Motor neuron (in vitro differentiated cells): ENCODE measurements at places on chromosomes 7 and 10.

- no peak for ATAC-seq
Measured at GRCh38 chr7:120989257-120990220, 1.0 kb downstream of the CPED1 start.

- no peak for ATAC-seq
Measured at GRCh38 chr10:62511238-62511637, 137.1 kb downstream of the ZNF365 start.

GRCh38 chr7:87627634-87627994 lies 584 bp upstream of the RUNDC3B start:
- ATAC-seq = peak; percentile 35

DNA sequence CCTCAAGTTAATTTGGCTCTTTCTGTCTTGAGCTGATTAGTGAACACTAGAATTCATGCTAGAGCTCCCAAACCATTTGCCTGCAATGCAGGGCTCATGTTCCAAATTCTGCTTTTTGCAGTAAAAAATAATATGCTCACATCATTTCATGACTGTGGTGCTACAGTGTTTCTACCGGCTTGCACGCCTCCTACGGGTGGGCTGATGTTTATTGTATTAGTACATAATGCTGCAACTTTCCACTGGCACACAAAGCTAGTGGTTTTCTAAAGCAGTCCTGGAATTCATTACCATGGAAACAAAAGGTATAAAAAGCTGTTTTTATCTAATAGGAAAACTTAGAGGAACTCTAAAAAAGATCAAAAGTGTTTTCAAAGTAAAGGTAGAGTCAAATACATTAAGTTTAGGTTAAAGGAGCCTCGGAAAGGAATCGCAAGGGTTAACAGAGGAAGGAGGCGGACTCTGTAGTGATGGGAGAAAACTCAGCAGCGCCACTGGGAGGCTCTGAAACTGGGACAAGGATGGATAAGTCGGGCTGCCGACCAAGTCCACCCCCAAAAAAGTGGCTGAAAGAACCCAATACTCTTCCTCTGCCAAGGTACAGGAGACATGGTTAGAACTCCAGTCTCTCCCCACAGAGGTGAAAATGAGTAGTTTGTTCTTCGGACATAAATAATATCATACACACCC lies 25.9 kb downstream of the GRM8 start:
- no peak for ATAC-seq

DNA sequence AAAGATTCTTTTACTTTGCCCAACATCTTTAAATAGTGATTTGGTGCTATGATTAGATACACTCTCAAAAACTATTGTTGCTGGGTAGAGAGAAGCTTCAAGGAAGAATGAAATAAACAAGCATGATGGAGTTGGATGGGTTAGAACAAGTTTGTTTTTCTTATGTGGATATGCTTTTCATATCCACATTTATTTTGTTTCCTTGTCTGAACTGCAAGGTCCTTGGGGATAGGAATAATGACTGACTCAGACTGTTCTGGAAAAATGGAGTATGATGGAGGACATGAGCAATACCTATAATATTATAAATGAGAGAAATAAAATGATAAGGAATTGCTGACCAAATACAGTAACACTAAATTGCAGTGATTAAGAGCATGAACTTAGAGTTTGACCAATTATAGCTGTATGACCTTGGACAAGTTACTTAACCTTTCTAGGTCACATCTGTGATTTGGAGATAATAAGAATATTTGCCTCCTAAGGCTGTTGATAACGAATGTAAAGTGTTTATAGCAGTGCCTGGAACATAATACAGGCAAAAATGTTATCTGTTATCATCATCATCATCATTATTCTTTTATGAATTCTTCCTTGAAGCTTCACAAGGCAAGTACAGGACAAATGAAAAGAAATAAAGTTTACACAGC lies 847.5 kb downstream of the LRMDA start:
- ATAC-seq = no peak

GRCh38 chr10:92438220-92438619 lies 135.7 kb downstream of the IDE start:
- ATAC-seq = no peak

DNA sequence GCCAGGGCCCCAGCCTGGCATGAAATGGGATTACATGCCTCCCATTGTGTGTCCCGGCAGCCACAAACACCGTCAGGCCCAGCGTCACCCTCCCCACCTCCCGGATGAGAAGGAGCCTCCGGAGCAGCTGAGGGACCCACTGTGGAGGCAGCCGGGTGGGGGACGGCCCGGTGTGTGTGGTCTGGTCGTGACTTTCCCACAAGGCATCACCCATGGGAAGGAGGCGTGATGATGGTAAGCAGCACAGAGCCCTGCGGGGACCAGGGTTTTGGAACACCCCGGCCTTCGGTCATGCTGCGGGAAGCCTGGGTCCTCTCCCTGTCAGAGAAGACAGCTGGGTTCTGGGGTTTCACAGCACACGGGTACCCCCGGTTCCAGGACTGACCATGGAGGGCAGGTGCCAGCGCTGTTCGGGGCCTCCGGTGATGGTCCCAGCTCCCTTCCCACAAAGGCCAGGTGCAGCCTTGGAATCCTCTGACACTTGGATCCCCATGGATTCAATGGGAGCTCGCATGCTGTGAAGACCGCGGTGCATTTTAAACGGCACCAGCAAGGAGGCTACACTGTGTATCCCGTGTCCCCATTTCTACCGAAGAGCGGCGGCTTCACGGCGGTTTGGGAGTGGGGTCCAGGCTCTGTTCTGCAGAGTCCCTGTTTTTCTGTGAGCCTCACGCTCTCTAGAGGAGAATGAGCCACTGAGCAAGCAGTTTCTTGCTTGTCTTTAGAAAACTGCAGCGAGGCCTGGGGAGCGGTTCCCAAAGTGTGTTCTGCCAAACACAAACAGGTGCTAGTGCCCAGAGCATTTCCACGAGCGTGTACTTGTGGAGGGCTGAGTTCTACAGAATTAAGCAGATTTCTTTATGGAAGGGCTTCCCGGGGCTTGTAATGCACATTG lies 336.0 kb downstream of the ADARB2 start:
- ATAC-seq = no peak

GRCh38 chr10:59006511-59007306 lies 169.7 kb upstream of the PHYHIPL start:
- ATAC-seq = peak; percentile 66

DNA sequence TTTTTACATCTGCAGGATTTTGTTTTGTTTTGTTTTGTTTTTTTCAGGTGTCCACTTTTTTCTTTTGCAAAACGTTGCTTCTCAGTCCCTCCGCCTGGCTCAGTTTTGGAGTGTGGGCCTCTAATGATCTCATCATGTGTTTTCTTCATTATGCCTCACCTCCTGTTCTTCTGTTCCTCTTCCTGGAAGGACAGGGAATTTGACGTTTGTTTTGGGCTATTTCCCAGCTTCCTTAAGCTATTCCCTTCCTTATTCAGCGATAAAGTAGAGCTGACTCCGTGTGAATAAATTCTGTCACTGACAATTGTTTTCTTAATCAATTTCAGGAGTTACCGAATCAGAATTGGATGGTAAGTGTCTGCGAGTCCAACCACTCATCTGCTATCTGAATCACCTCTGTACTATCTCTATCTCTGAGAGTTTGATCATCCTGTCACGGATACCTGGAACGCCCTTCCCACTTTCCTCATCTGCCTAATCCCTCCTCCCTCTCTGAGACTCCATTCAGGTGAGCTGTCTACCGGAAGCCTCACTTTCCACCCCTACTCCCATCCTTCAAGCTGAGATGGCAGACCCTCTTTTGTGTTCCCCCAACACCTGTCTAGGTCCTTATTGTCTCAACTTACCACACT lies 218.4 kb downstream of the GATA3 start:
- ATAC-seq = no peak

DNA sequence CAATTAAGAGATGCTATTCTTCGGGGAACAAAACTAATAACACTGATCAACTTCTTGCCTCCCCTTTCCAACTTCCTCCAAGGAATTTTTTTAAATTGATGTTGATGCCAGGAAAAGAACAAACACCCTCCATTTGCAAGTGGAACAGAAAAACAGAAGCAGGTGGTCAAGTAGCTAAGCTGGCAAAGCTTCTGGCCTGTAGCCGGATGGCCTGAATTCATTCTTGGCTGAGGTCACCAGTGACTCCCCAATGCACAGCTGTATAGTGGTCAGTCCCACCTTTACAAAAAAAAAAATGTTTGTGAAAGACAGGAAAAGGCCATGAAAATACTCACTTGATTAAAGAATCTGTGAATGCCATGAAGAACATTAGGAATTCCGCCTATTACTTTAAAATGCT lies 39.1 kb downstream of the DOCK4 start:
- no peak for ATAC-seq

- ATAC-seq = peak; percentile 85
Measured at GRCh38 chr7:31493714-31494181, 20.1 kb upstream of the ITPRID1 start.

GRCh38 chr7:129530795-129531391 lies 28.6 kb downstream of the SMKR1 start:
- peak; percentile 31 for ATAC-seq

DNA sequence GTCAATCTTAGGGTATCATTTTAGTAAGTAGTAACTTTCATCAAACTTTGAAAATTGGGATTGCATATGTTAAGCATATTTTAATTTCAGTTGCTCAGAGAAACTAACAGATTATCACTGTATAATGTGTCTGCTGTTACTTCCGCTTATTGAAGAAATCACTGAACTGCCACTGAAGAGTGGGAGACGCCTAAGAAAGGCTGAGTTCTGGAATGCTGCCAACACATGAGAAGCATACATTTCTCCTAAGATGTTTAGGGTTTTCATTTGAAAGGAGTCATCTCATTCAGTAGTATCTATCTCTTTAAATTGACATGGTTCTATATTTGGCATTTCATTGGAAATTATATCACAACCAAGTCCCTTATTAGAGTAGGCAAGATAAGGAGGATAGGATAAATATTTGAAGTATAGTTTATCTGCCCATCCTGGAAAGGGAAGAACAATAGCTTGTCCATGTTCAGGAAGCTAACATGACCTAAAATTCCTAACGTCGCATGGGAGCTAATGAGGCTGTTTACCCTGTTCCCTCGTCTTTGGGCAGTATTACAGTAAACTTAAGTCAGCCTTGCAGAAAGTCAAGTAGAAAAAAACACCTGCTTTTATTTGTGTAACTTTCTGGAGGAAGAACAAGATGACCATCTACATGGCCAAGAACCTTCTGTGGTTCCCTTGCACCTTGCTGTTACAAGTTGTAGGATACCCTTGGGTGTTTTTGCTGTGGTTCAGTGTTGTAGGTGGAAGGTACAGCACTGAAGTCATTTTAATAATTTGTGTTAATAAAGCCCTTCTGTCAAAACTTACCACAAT lies 67.3 kb downstream of the NHLRC2 start:
- peak; percentile 27 for ATAC-seq

DNA sequence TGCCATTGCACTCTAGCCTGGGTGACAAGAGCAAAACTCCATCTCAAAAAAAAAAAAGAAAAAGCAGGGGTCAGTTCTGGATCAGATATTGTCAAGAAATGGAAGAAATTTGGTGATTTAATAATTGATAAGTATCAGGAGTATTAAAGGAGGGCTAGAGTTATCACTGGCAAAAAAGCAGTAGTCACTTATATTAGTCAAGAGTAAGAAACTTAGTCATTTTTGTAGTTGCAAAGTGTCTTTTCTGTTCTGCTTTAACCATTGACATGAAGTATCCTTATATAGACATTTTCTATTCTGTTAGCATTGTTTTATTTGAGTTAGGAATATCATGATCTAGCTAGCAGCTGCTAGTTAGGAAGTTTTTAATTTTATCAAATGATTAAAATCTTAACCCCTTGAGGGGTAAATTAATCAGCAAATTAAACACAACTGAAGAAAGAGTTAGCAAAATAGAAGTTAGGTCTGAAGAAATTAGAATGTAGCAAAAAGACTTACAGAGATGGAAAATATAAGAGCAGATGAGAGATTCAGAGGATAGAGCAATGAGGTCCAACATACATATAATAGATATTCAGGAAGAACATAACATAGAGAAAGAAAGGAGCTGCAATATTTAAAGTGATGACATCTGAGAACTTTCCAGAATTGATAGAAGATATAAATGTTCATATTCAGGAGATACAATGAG lies 7.3 kb upstream of the CCDC6 start:
- no peak for ATAC-seq

GRCh38 chr10:62895063-62895462 lies 78.9 kb upstream of the EGR2 start:
- ATAC-seq = no peak

DNA sequence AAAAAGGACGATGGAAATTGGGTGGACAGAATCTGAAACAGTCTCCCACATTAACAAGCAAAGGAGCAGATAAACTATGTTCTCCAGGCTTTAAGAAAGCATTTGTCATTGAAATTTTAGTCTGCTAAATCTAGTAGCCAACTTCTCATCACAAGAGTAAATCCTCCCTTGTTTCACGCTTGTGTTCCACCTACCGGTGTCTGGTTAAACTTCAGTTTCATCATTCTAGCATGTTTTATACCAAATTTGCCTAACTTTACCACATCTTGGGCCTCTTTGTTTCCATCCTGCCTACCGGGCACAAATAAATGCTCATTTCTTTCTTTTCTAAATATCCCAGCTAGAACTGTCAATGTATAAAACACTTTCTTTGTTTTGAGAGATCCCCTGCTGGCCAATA lies 5.8 kb downstream of the LIPA start:
- no peak for ATAC-seq

DNA sequence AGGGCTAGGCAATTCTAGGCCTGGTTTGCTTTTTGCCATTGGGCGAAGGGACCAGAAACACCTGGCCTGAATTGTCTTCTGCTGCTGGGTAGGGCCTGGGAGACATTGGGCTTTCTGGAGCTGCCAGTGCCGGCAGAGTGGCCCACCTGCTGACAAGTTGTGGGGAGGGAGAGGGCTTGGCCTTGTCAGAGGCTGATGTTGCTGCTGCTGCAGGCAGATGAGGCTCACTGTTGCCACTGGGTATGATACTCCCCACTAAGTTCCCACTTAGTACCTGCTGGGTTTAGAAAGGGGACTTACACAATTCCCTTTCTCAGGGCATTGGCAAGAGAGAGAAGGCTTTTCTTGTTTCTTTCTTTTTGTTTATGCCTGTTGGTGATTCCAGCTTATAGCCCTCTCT lies 289.6 kb upstream of the NPVF start:
- ATAC-seq = no peak

- no peak for ATAC-seq
Measured at GRCh38 chr7:10662491-10662890, 311.2 kb upstream of the PHF14 start.

- ATAC-seq = no peak
Measured at GRCh38 chr7:45238806-45239205, 81.2 kb downstream of the RAMP3 start.

GRCh38 chr7:120856621-120857352 lies 1.2 kb downstream of the TSPAN12 start:
- peak; percentile 68 for ATAC-seq

GRCh38 chr7:5343884-5344283 lies 61.1 kb downstream of the SLC29A4 start:
- no peak for ATAC-seq

DNA sequence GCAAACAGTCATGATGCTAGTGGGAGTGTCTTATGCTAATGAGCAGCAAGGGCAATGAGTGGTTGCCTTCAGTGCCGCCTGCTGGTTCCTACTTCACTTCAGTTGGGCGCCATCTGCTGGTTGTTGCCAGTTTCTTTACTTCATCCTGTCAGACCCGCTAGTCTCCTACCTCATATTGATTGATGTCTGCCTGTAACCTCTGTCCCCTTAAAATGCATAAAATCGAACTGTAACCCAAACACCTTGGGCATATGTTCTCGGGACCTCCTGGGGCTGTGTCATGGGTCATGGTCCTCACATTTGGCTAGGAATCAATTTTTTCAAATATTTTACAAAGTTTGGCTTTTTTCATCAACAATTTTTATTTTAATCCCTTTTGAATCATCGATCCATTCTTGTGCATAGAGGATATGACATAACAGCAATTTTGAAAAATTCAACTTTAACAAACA lies 62.8 kb upstream of the C7orf33 start:
- no peak for ATAC-seq

- no peak for ATAC-seq
Measured at GRCh38 chr7:65301007-65301406, 72.6 kb upstream of the ZNF92 start.
